Stimulated activated CD4-positive, alpha-beta T cell treated with anti-CD3 and anti-CD28 coated beads, TNF-alpha, amount 100 ng/mL, for 48 hours (primary cell): ENCODE measurements at places on chromosomes 2 and 18.

DNA sequence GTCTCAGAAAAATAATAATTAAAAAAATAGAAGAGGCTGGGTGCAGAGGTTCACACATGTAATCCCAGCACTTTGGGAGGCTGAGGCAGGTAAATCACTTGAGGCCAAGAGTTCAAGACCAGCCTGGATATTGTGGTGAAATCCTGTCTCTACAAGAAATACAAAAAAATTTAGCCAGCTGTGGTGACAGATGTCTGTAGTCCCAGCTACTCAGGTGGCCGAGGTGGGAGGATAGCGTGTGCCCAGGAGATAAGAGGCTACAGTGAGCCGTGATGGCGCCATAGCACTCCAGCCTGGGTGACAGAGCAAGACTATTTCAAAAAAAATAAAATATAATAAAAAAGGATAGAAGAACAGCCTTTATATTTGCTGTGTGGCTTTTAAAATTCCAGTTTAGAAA is 35.9 kb downstream of the SMC6 start:
- DNase-seq = no peak

GRCh38 chr2:111100765-111101162 is 19.9 kb upstream of the BCL2L11 start:
- no peak for DNase-seq

DNA sequence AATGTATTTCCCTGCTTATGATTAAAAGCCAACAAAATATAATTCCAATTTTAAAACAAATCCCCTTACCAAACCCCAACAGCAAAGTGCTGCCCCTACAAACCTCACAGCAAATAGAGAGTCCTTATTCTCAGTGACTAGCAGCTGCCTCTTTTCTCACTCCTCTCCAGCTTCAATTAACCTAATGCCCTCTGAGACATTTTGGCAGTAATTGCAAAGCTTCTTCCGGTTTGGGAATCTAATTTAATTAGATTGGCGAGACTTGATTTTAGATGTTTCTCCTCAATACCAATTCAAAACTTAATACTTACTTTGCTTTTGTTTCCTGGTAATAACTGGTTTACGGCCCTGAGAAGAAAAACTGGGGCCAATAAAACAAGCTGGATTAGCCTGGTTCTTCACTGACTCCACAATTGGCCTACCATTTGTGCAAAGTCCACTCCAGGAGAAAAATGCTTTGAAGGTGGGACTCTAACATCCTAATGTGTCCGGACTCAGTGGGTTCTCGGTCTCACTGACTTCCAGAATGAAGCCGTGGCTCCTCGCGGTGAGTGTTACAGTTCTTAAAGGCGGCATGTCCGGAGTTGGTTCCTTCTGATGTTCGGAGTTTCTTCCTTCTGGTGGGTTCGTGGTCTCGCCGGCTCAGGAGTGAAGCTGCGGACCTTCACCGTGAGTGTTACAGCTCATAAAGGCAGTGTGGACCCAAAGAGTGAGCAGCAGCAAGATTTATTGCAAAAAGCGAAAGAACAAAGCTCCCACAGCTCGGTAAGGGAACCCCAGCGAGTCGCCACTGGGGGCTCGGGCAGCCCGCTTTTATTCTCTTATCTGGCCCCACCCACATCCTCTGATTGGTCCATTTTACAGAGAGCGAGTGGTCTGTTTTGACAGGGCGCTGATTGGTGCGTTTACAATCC is 52.8 kb downstream of the SLC35F5 start:
- DNase-seq = no peak

DNA sequence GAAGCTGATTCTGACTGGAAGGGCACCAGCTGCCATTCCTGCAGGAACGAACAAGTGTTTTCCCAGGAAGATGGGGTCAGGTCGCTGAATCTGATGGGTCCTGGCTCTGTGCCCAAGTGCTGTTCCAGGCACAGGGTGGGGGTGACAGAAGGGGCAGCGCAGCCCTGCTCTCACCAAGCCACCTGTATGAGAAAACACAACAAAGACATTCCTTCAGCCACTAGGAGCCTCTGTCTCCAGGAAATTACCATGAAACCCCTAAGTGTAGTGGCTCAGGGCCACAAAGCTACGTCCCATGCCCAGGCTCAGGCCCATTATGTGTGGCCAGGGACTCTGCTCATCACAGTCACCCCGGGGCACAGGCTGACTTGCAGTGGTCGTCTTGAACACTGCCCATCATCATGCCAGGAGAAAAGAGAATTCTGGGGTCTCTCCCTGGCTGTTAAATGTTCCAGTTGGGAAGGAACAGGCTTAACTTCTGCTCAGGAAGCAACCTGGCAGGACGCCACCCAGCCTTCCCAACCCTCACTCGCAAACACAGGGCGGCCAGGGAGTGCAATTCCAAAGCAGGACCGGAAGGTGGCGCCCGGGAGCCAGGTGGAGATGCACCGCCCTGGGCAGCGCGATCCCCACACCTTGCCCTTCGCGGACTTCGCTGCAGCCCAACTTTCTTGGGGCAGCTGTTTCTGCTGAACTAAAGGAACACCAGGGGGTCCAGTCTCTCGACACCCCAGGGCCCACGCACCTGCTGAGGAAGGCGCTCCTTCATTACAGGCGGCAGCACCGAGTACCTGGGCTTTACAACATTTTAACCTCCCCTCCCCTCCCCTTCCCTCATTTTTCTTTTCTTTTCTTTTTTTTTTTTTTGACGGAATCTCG is 11.0 kb upstream of the SFTPB start:
- peak; percentile 61 for DNase-seq

DNA sequence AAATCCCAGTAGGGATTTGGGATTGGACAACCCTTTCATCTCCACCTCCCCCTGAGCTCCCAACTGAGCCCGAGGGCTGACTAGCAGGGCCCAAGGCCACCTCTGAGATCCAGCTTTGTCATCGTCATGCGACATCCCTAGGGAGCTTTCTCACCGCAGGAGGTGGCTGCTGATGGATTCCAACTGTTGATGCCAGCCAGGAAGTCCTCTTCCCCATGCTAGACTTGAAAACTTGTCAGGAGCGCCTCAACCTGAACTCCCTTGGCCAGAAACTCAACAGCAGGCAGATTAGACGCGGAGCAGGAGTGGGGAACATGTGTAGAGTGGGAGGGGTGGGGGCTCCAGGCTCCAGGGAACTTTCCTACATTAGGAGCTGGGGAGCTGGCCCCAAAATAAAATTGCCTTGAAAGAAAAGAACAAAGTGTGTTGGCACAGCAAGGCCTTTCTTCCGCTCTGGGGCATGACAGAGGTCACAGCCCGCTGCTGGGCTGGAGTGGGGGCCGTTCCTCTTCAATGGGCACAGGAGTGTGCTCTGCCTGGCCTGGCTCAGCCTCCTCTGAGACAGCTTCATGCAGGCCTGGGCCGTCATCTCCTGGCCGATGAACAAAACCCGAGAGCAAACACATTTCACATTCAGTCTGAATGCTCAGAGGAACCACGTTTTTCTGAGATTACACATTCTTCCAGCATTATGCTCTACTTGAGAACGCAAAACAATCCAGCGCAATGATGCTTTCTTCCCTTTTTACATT is 34.5 kb downstream of the EMILIN2 start:
- DNase-seq = no peak

DNA sequence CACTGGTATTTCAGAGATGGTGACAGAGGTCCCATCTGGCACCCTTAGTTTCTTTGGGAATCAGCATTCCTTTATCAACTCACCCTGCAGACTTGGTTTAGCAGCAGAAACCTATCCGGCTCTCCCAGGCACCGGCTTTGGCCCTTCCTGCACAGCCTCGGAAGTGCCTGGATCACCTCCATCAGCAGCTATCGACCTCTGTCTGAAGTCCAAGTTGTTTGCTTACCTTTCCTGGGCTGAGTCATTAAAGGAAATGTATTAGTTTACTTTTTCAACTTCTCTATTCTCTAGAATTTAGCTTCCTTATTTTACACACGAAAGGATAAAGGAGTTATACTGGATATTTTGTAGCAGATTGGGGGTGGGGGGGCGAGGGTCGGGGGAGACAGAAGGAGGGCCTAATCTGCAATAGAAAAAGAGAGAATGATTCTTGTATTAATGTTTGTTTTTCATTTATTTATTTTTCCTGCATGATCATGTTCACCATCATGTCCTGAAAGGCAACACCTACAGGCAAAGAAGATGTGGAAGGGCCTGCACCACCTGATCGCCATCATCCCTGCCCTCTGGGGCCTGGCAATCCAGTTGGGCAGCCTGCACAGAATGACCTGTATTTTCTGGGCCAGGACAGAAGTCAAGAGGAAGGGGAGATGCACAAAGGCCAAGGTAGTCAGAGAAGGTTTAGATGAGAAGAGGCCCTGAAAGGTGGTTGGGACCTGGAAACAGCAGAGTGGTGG is 22.1 kb upstream of the MAT2A start:
- DNase-seq = no peak

- DNase-seq = no peak
Measured at GRCh38 chr2:5175231-5175630, 517.0 kb upstream of the SOX11 start.

- DNase-seq = no peak
Measured at GRCh38 chr2:68237404-68237803, 14.9 kb downstream of the PPP3R1 start.

DNA sequence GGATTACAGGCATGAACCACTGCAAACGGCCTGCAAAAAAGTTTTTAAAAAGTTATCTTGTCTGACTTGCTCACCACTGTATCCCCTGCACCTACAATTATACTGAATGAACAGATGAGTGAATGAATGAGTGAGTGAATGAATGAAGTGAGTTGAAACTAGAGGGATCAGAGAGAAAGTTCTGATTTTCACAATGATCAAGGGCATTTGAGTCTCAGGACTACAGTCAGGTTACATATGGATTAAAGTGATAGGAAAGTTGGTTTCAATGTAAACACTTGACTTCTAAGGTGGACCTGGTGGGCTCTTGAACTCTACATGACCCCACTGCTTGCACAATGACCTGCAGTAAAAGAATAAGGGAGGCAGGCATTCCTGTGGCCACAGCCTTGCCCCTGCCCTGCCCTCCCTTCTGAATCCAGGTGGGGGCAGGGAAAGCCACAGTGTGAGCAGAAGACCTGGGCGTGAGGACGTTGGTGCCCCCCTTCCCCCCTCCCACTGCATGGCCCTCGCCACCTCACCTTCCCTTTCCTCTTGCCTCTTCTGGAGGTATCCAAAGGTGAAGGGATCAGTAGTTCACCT is 10.7 kb downstream of the C2orf80 start:
- DNase-seq = no peak

GRCh38 chr2:237863689-237864443 is 4.4 kb downstream of the RAMP1 start:
- DNase-seq = no peak

DNA sequence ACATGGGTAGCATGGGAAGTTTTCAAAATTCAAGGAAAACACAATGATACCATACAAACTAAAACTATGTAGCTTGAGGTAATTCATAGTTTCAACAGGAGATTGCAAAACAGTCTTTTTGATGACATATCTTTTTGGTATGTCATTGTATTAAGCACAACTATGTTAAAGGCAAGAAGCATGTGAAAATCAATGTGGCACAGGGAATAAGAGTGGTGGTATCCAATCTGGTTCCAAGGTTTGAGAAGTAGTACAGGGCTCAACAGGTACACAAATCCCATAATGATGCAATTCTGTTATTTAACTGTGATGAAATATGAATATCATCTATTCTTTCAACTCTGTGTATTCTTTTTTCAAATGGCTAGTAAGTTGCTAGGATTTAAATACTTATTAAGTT is 16.4 kb upstream of the DLX2 start:
- DNase-seq = no peak

GRCh38 chr2:127080226-127080937 is 26.6 kb downstream of the BIN1 start:
- DNase-seq = peak; percentile 56

DNA sequence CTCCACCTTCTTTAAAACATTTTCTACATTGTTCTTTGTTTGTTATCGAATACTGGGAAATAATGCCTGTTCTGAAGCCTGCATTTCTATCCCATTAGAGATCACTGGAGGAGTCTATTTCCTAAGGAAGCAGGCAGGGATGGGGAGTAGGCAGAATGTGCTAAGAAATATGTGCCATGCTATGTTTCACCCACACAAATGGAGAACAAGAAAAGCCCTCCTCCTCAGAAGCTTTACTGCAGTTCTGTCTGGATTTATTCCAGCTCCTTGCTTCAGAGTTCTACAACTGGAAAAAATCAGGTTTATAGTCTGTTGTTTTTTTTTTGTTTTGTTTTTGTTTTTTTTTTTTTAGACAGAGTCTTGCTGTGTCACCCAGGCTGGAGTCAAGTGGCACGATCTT is 825.1 kb downstream of the SLC4A3 start:
- DNase-seq = no peak

- DNase-seq = no peak
Measured at GRCh38 chr18:35289727-35290093, 319 bp downstream of the ZSCAN30 start.

DNA sequence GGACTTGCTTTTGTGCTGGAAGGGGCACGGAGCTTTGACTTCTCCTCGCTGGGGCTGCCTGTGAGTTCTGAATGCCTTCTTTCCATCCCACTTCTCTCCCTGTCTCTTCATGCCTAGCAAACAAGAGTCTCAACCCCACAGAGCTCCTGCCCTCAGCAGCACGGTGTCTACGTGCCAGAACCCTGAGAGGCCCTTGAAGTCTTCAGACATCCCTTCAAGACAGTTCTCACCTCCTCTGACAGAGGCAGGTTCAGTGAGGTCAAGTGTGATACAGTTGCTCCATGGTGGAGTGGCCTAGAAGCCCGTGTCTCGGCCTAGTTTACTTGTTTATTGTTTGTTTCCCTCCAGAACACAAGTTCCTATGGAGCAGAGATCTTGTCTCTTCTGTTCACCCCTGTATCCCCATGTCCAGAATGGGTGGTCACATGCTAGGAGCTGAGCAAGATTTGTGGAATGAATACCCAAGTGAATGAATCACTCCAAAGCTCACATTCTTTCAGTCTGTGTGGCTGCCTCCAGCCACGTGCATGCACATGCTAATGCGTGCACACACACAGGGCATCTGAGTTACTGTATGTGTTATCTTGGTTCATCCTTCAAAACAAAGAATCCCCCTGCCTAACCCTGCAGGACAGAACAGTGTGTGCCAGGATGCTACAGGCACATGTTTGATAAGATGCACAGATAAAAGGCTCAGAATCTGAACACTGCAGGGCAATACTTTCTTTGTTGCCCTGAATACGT is 391.6 kb downstream of the NBAS start:
- no peak for DNase-seq
